ENCODE measurements at places on chromosomes 1 and 21. TPM values are rescaled to one million over a fixed set of nuclear protein-coding genes. Genes with fewer than 3 reads are reported as not detected.

ZNF695 gene
- total RNA-seq, result 1.6 TPM

OR2L13 gene
- total RNA-seq, result not detected

PLA2G2F gene
- total RNA-seq, result 0.04 TPM

ATP1A2 gene
- 0.80 TPM for total RNA-seq

DNA sequence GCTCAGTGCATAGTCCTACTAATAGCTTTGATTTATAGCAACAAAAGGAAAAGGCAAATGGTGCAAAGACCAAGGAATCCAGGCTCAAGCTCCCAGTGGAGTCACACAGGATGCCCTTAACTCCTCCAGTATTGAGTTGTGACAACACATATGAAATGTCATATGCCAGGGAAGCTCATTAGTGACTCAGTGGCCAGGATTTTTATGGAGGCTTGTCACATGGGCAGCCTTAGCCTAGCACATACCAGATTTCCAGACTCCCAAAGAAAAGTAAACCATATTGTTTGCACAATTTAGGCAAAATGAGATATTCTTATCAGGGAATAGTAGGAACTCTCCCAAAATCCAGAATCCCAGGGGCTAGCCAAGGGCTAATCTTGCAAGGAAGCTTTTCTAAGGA lies 129.2 kb downstream of the MAGI3 start:
- no peak for ATAC-seq

GRCh38 chr1:235058695-235059094 lies 69.9 kb downstream of the TOMM20 start:
- ATAC-seq, result no peak

DNA sequence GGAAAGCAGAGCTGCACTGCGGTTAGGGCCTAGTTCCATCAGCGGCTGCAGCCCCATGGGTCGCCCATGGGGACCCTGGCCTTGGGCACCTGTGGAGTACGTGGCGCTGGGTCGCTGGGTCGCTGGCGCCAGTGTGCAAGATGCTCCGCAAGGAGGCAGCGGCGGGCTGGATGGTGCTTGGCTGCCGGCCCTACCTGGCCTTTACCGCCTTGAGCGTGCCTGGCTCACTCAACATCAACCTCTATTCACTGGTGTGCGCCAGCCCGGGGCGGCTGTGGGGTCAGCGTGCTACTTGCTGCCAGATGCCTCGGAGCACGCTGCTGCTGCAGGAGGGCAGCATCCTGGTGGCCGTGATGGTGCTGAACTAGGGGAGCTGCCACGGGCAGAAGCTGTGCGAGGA lies 85.1 kb upstream of the RHOU start:
- no peak for ATAC-seq

- no peak for ATAC-seq
These were observed 47.6 kb upstream of the MROH9 start for GRCh38 chr1:170887726-170888125.

- ATAC-seq, result no peak
These were observed 46.2 kb downstream of the COLGALT2 start for GRCh38 chr1:183991348-183991747.

- peak; percentile 26 for ATAC-seq
These were observed 143.9 kb downstream of the NOS1AP start for GRCh38 chr1:162213281-162213912.

DNA sequence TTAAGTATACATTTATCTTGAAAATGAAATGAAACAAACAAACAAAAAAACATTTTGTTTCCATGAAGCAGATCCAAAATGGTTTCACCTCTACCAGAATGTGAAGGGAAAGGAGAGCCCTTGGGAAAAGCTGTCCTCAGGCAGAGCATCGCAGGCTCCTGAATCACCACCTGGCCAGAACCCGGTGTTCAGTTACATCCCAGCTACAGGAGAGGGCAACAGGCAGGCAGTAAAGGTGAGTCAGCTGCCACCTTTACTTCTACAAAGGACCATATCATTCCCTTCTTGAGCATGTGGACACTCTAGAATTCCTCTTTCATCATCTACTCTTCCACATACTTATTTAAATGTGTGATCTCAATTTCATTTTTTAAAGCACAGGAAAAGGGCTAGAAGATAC lies 151.2 kb downstream of the PIGK start:
- no peak for ATAC-seq

GRCh38 chr1:239308701-239309333 lies 77.6 kb upstream of the CHRM3 start:
- ATAC-seq, result no peak

DNA sequence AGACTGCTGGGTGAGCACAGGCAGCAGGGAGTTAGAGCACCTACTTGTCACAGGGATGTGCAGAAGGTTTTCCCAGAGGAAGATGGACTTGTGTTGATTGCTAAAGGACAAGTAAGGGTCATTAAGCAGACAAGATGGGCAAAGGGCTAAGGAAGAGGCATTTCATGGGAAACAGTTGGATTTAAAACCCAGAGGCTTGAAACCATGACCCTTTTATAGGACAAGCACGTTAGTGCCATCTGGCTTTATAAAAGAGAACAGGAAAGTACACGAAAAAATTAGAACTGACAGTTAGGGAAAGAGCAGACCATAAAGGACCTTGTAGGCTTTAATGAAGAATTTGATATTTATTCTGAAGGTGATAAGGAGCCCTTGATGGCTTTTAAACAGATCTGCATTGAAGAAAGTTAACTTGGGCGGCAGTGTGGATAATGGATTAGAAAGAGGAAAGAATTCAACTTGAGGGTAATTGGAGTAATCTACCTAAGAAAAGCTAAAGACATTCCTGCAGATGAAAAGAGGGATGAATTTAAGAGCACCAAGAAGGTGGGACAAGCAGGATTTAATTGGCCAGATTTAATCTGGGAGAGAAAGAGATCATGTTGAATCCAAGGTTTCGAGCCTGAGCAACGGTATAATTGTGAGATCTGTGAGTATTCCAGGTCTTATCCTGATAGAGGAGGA lies 68.6 kb downstream of the ZC3H11B start:
- ATAC-seq, result no peak

DNA sequence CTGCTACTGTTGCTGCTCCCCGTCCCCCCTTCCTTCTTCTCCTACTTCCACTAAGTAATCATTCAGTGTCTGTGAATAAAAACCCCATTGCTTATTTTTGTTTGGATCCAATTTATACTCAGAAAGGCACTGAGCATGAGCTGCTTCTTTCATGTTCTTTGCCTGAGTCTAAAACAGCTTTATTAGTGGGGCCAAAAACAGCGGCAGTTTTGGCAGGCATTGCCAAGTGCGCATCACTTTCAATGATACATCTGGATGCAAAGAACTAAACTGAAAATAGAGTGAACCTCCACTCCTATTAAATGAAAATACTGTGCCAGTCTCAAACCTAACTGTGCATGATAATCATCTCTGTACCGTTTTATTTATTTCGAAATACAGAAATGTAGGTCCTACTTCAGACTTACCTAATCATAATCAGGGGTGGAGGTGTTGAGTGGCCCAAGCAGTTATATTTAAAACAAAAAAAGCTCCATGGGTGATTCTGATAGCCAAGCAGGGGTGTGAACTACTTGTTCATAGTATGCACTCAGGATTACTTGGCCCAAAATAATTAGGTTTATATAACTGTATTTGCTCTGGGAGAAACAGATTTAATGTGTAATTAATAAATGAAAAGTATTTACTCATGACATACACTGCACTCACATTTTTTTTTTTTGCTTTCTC lies 48.4 kb downstream of the NEK7 start:
- ATAC-seq, result no peak

GRCh38 chr21:29499734-29500343 lies 201.1 kb downstream of the BACH1 start:
- ATAC-seq, result peak; percentile 42

DNA sequence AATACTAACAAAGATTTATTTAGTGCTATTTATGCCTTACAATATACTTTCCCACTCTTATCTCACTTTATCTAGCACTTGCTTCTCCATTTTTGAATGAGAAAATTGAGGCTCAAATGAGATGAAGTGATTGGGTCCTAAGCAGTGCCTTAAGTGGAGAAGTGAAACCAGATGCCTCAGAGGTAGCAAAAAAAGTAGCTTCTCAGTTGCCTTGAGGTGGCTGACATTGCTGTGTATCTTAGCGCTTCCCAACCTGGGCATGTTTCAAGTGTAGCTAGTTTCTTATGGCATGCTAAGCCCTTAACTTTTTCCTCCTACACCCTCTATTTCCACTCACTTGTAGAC lies 390.4 kb downstream of the OMA1 start:
- ATAC-seq, result no peak

DNA sequence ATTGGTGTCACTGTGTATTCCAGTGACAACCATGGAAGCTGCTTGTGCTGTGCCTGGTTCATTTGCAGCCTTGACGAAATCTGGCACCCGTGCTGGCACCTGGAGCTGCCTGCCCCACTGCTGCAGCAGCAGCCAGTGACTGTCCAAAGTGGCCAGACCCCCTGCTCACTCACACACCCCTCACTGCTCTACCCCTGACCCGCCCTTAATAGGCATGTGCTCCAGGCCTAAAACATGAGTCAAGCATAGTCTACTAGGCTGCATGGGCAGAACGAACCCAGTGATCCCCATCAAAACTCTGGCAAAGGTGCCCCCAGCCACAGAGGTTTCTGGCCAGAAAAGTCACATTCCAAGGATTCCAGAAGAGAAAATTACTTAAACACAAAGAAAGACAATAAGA lies 7.7 kb downstream of the PRAMEF1 start:
- no peak for ATAC-seq

GRCh38 chr1:94954263-94955220 lies 27.6 kb upstream of the CNN3 start:
- no peak for ATAC-seq

- ATAC-seq, result no peak
These were observed 731.6 kb downstream of the MATN1 start for GRCh38 chr1:29991815-29992214.
